Uterus (tissue), 4 donors: ENCODE measurements at places on chromosomes 16 and 17. TPM values are rescaled to one million over a fixed set of nuclear protein-coding genes. Genes with fewer than 3 reads are reported as not detected.

Gene GRN
- total RNA-seq = 101 TPM

Gene VAC14
- total RNA-seq = 19.2 TPM

Gene MYOCD
- 54.6 TPM for total RNA-seq

- no peak for DNase-seq
- H3K27ac ChIP-seq = no peak overlapping the region
- no peaks in the 10 kb centered on the region for H3K4me1 ChIP-seq
- H3K36me3 ChIP-seq = no peaks in the 10 kb centered on the region
Measured at GRCh38 chr17:7739746-7740145, 22.2 kb downstream of the DNAH2 start.

DNA sequence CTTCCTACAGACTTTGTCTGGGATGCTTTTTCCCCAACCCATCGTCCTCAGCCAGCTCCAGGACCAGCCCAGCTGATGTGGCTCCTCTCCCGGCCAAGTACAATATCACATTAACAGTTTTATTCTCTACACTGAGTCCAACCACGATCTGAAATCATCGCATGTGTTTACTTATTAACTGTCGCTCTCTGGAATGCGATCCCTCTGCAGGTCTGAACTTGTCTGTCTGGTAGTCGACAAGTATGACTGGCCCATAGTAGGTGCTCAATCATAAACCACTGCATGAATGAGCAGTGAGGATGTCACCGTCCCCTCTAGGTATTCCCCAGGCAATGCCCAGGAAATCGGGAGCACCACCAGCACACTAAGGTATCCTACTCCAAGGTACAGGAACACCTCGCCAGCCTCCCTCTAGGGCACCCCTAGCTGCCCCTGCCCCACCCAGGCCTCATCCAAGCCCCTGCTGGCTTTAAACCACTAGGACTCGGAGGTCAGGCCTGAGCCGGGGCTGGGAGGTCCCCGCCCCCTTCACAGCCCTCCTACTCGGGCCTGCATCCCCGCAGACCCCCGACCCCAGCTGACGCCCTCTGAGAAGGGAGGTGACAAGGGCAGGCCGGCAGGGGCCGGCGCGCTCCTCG is 27.7 kb downstream of the RTN4RL1 start:
- no peaks in the 10 kb centered on the region for H3K36me3 ChIP-seq
- H3K4me3 ChIP-seq = no peak overlapping the region

GRCh38 chr17:69696650-69697049 is 282.2 kb downstream of the MAP2K6 start:
- no peaks in the 10 kb centered on the region for H3K36me3 ChIP-seq
- no peaks in the 10 kb centered on the region for H3K27me3 ChIP-seq
- no peaks in the 10 kb centered on the region for H3K4me1 ChIP-seq
- H3K27ac ChIP-seq = no peak overlapping the region
- no peak for DNase-seq

DNA sequence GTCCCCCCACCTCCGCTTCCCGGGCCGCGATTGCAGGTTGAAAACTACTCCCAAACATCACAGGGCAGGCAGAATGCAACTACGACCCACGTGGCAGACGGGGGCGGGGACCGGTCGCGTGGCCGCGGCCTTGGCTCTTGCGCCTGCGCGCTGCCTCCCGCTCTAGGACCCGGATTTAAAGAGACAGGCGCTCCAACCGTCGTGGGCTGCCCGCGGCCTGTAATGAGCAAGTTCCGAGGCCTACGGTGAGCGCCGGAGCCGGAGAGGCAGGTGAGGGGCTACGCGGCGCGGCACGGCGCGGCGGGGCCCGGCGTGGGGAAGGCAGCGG is at the start of gene LIG3:
TSS of gene LIG3 (plus strand) at position 160 of the 328 bp plus-strand sequence. CDS start 2,494 bp downstream, outside the sequence.
- peak within 1 kb of the TSS; percentile 99 for H3K27ac ChIP-seq
- H3K4me1 ChIP-seq = no peaks in the 10 kb centered on the region
- no peaks in the 10 kb centered on the region for H3K36me3 ChIP-seq
- peak; percentile 95 for DNase-seq

DNA sequence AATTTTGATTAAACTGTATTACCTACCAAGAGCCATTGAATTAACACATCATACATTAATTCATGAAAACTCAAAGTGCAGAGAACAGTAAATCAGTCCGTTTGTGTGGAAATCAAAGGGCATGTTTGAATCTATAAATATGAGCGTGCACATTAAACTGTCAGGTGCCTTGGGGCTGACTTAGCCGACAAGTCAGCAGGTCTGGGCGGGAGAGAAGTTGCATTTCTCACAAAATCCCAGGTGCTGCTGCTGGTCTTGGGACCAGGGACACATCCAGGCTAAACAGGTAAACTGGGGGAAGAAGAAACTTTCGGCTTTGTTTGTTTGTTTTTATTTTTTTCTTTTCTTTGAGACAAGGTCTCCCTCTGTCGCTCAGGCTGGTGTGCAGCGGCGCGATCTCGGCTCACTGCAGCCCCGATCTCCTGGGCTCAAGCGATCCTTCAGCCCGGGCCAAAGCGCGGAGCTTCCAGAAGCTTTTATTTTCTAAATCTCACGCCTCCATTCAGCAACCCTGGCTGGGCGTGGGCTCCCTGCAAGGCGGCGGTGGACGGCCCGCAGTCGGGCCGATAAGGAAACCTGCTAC is 213.9 kb downstream of the MRTFB start:
- H3K27ac ChIP-seq = peak overlapping the region; percentile 93
- no peaks in the 10 kb centered on the region for H3K27me3 ChIP-seq
- no peak for DNase-seq
- H3K36me3 ChIP-seq = no peaks in the 10 kb centered on the region

DNA sequence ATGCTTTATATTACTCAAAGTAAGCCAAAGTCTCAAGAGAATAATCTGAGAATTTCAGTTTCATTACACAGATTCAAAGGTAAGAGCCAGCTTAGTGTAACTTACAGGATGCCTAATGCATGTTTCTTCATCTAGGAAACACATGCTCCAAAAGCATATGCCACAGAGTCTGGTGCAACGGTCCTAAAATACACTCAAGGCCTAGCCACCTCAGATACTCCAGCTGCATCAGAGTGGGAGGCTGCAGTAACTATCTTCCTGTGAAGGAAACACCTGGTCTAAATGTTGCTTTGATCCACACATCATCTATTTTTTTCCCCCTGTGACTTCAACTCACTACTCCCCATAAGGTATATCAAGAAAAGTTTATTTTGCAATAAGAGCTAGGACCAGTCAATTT is 51.6 kb upstream of the CORO6 start:
- H3K27ac ChIP-seq = no peak overlapping the region
- no peaks in the 10 kb centered on the region for H3K4me1 ChIP-seq
- no peaks in the 10 kb centered on the region for H3K36me3 ChIP-seq
- no peaks in the 10 kb centered on the region for H3K27me3 ChIP-seq

- H3K27ac ChIP-seq = no peak overlapping the region
- no peak for DNase-seq
- H3K36me3 ChIP-seq = no peaks in the 10 kb centered on the region
- H3K4me3 ChIP-seq = no peak overlapping the region
Measured at GRCh38 chr17:18213666-18214270, 11.7 kb upstream of the LLGL1 start.

GRCh38 chr16:6837722-6838121 is 494.9 kb upstream of the RBFOX1 start:
- DNase-seq = no peak
- H3K4me3 ChIP-seq = no peak overlapping the region
- H3K4me1 ChIP-seq = no peaks in the 10 kb centered on the region
- no peak overlapping the region for H3K27ac ChIP-seq

DNA sequence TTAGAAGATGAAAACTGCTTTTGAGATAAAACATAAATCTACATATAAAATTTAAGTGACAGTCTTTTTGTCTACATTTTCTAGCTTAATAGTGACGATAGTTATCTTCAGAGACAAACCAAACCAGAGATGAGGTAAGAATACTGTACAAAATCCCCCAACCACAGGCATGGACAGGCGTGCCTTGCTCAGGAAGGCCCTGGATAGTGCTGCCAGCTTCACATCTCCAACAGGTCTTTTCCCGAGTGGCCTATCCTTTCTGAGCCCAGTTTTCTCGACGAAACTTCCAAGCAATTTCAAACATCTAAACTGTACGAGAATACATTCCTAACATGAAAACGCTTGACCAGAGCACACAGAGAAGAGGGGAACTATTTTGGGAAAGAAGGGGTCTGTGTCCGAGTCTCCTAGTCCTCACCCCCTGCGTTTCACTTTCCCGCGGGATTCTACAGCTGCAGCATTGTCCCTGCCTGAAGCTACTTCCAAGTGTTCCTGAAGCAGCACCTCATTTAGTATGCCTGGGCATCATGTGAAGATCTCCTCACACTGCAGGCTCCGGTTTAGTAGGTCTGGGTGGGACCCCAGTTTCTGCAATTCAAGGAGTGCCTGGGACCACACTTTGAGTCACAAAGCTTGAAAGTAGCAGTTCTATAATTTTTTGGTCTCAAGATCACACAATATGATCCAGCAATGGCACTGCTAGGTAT is 37.8 kb downstream of the GNA13 start:
- H3K4me3 ChIP-seq = no peak overlapping the region
- peak overlapping the region; percentile 32 for H3K27ac ChIP-seq
- H3K36me3 ChIP-seq = no peaks in the 10 kb centered on the region
- no peaks in the 10 kb centered on the region for H3K27me3 ChIP-seq
- DNase-seq = no peak
- H3K4me1 ChIP-seq = no peaks in the 10 kb centered on the region

- H3K27ac ChIP-seq = no peak overlapping the region
- H3K36me3 ChIP-seq = no peaks in the 10 kb centered on the region
- DNase-seq = no peak
- no peaks in the 10 kb centered on the region for H3K4me1 ChIP-seq
- H3K27me3 ChIP-seq = no peaks in the 10 kb centered on the region
Measured at GRCh38 chr16:20348365-20349185, 3.9 kb downstream of the UMOD start.

DNA sequence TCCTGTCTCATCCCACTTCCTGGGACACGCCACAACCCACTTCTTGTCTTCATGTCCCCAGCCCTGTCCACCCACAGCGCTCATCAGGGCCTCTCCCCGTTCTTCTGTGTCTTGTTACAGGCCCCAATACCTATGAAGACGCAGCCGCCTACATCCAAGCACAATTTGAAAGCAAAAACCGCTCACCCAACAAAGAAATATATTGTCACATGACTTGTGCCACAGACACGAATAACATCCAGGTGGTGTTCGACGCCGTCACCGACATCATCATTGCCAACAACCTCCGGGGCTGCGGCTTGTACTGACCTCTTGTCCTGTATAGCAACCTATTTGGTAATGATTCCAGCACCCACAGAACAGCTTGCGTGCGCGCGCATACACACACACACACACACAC is 70.6 kb downstream of the AMFR start:
- H3K27ac ChIP-seq = no peak overlapping the region
- no peaks in the 10 kb centered on the region for H3K27me3 ChIP-seq
- no peaks in the 10 kb centered on the region for H3K4me1 ChIP-seq
- no peaks in the 10 kb centered on the region for H3K36me3 ChIP-seq

DNA sequence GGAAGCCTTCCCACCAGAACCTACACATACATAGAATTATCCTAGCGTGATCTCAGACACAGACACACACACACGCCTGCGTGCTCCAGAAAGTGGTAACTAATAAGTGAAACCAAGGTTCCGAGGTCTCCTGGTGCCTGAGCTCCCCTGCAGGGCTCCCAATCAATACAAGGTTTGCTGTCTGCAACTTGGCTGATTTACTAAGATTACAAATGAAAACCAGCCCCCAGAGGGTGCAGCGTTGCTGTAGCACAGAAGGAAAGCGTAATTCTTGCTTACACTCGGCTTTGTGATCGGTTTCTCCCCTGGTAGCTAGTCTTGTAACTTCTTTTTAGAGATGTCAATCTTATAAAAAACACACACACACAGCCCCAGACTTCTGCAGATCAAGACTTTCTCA is 334.1 kb upstream of the XYLT1 start:
- H3K4me1 ChIP-seq = no peaks in the 10 kb centered on the region
- no peaks in the 10 kb centered on the region for H3K27me3 ChIP-seq
- no peak for DNase-seq
- H3K36me3 ChIP-seq = no peaks in the 10 kb centered on the region

- H3K27ac ChIP-seq = no peak overlapping the region
- H3K36me3 ChIP-seq = no peaks in the 10 kb centered on the region
- H3K27me3 ChIP-seq = no peaks in the 10 kb centered on the region
- H3K4me3 ChIP-seq = no peak overlapping the region
- no peak for DNase-seq
Measured at GRCh38 chr17:45770632-45771270, 13.4 kb upstream of the CRHR1 start.

GRCh38 chr17:35713069-35713728 is 18.2 kb upstream of the RASL10B start:
- H3K27me3 ChIP-seq = no peaks in the 10 kb centered on the region
- H3K36me3 ChIP-seq = no peaks in the 10 kb centered on the region
- H3K27ac ChIP-seq = no peak overlapping the region
- no peaks in the 10 kb centered on the region for H3K4me1 ChIP-seq
- no peak for DNase-seq
- H3K4me3 ChIP-seq = no peak overlapping the region

GRCh38 chr16:68417711-68418301 is 30.5 kb downstream of the SMPD3 start:
- no peaks in the 10 kb centered on the region for H3K27me3 ChIP-seq
- no peaks in the 10 kb centered on the region for H3K4me1 ChIP-seq
- DNase-seq = no peak
- H3K4me3 ChIP-seq = no peak overlapping the region

DNA sequence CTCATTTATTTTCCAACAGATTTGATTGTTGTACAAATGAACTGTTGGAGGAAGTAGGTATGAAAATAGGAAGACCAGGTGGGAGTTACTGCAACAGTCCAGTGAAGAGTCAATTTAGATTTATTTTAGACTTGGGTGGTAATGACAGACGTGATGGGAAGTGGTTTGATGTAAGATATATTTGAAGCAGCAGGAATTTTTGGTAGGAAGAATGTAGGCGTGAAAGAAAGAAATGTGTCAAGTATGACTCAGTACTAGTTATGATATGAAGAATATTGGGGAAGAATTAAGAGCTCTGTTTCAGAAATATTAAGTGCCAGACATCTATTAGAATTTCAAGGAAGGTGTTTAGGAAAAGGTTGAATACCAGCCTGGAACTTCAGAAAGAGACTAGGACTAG is 247.9 kb upstream of the AXIN2 start:
- H3K27ac ChIP-seq = no peak overlapping the region
- no peaks in the 10 kb centered on the region for H3K27me3 ChIP-seq
- H3K4me1 ChIP-seq = no peaks in the 10 kb centered on the region
- DNase-seq = no peak

DNA sequence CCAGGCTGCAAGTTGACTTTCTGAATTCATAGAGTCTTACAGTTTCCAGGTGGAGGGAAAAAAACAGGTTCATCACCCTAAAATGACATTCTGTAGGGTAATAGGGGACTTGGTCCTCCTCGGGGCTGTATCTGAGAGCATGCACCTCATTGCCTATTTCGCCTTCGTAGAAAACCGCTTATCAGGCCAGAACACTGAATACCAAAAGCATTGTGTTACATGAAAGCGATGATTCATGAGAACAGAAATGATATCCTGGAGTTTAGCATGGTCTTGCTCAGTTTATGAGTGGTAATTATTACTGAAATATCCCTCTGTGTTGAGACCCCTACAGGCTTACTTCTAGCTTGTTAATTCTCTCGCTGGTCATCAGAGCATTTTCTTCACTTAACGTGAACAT is 61.4 kb upstream of the ARHGAP44 start:
- H3K4me3 ChIP-seq = no peak overlapping the region
- no peak for DNase-seq
- H3K36me3 ChIP-seq = no peaks in the 10 kb centered on the region
- H3K4me1 ChIP-seq = no peaks in the 10 kb centered on the region
- H3K27ac ChIP-seq = no peak overlapping the region
